ENCODE measurements at places on chromosomes 2 and 18. TPM values are rescaled to one million over a fixed set of nuclear protein-coding genes. Genes with fewer than 3 reads are reported as not detected.

Gene ZNF638
- 371 TPM for total RNA-seq

DNA sequence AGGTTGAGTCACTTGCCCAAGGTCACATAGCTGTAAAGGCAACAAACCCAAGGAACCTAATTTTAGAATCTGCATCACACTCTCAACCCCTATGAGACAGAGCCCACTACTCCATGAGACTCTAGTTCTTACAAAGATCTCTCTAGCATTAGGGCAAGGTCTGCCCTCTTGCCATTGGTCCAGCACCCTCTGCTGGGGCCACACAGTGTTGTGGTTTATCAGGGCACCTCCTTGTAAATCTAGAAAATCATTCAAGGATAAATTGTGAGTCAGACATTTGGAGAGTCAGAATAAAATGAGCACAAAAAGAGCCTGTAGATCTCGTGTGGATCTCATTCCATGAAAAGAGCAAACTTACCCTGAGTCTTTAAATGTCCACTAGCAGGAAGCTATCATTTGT is 91.2 kb downstream of the SLC8A1 start:
- no peaks in the 10 kb centered on the region for H3K36me3 ChIP-seq
- H3K27ac ChIP-seq = peak overlapping the region; percentile 85
- no peaks in the 10 kb centered on the region for H3K27me3 ChIP-seq
- H3K4me1 ChIP-seq = no peaks in the 10 kb centered on the region
- DNase-seq = no peak

DNA sequence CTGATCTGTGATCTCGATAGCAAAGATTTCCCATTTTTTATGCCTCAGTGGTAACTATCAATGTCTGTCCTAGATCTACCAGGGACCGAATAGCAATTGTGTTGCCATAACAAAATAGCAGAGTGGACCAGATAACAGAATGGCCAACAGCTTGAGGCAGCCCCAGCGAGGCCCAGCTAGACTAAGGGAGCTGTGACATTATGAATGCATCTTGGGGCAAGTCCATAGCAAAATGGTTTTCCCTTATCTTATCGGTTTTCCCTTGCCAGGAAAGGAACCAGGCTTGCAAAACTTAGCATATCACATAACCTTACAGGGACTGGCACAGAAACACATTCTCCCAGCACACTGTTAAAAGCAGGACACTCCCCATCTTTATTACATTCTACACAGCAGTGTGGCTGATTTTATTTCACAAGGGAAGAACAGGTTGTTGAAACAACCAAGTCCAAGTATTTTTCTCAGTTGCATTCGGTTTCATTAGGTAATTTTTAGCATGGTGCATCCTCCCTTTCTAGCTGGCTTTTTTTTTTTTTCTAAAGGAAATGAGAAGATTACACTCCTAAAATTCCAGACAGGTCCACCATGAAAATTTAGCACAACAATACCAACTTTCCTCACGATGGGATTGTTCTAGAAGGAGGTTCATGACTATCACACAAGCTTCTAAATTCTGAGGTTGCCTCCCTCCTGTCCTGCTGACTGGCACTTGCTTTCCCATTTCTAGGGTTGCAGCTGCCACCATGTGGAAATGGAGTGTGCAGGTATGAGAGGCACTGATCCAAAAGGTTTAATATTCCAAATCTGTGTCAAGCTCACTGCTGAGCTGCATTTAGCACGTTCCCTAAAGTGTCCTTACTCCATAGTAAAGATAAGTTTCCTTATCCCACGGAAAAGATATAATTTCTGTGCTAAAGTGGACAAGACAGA is 97.0 kb upstream of the SLC35G4 start:
- H3K4me1 ChIP-seq = no peaks in the 10 kb centered on the region
- H3K27me3 ChIP-seq = no peaks in the 10 kb centered on the region
- DNase-seq = no peak
- H3K36me3 ChIP-seq = no peaks in the 10 kb centered on the region
- H3K4me3 ChIP-seq = no peak overlapping the region

DNA sequence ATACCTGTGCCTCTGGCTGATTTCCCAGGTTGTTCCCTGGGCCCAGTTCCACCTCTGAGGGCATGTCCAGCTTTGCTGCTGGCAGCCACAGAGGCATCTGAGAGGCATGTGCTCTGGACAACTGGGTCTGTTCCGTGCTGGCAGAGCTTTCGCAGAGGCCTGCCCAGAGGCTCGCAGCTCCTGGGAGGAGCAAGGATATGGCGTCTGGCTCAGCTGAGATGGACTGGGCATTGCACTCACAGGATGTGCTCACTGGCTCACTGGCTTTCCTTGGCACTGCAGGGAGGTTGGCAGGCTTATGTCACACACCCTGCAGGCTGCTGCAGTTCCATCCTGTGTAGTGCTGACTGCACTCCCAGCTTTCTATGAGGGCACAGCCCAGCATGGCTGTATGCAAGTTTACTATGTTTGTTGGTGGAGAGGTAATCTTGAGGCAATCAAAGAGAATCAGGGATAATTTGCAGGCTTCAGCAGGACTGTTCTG is 172.3 kb downstream of the PRKCE start:
- DNase-seq = no peak
- H3K27ac ChIP-seq = peak overlapping the region; percentile 84
- H3K4me3 ChIP-seq = no peak overlapping the region
- H3K4me1 ChIP-seq = peaks cover 21% of the 10 kb centered on the region
- H3K36me3 ChIP-seq = no peaks in the 10 kb centered on the region
- H3K27me3 ChIP-seq = no peaks in the 10 kb centered on the region

Gene ALLC
- not detected for total RNA-seq

GRCh38 chr2:26274058-26274613 is 29.4 kb downstream of the HADHB start:
- no peak overlapping the region for H3K4me3 ChIP-seq
- H3K36me3 ChIP-seq = peaks cover 26% of the 10 kb centered on the region
- H3K4me1 ChIP-seq = peaks cover 10% of the 10 kb centered on the region
- H3K27me3 ChIP-seq = no peaks in the 10 kb centered on the region

GRCh38 chr2:142892715-142893114 is 15.3 kb downstream of the KYNU start:
- H3K36me3 ChIP-seq = no peaks in the 10 kb centered on the region
- H3K27me3 ChIP-seq = no peaks in the 10 kb centered on the region
- H3K4me1 ChIP-seq = no peaks in the 10 kb centered on the region

Gene RBM44
- total RNA-seq = 4.0 TPM

GRCh38 chr2:39989888-39990287 is 210.8 kb upstream of the THUMPD2 start:
- H3K27ac ChIP-seq = no peak overlapping the region
- DNase-seq = no peak
- no peak overlapping the region for H3K4me3 ChIP-seq
- no peaks in the 10 kb centered on the region for H3K4me1 ChIP-seq

- H3K4me3 ChIP-seq = no peak overlapping the region
- no peaks in the 10 kb centered on the region for H3K36me3 ChIP-seq
- H3K4me1 ChIP-seq = peaks cover 6% of the 10 kb centered on the region
- DNase-seq = no peak
- H3K27ac ChIP-seq = peak overlapping the region; percentile 68
- no peaks in the 10 kb centered on the region for H3K27me3 ChIP-seq
Measured at GRCh38 chr2:172985139-172985892, 90.3 kb upstream of the MAP3K20 start.

DNA sequence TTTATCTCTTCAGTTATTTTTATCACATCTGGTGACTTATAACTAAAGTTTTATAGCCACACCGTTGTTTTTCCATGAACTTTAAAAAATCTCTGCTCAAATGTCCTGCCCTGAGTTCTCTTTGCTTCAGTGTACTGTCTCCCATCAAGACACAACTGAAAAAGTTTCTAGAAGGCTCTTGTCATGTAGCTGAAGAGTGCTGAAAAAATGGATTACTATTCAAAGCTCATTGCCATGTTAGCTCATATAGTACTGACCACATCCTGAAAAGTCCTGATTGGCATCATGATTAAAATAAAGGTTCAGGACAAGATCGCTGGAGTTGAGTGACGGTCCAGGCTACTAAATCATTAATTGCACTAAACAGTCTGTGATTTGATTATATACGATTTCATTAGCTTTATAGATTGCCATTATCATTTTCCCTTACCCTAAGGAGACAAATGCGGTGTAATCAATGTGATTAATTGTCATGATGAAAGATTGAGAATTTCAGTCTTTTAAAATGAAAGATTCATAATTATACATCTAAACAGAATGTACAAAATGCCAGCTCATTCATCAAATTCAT is 62.2 kb downstream of the MFSD6 start:
- peak overlapping the region; percentile 40 for H3K27ac ChIP-seq
- DNase-seq = no peak
- H3K27me3 ChIP-seq = no peaks in the 10 kb centered on the region

Gene EVA1A
- total RNA-seq = 51.3 TPM

- no peak for DNase-seq
- no peaks in the 10 kb centered on the region for H3K36me3 ChIP-seq
- H3K27ac ChIP-seq = no peak overlapping the region
- no peaks in the 10 kb centered on the region for H3K4me1 ChIP-seq
Measured at GRCh38 chr2:219356834-219357233, 24.3 kb upstream of the RESP18 start.

Gene DLX1
- not detected for total RNA-seq

Gene ARHGAP25
- total RNA-seq = 26.1 TPM

DNA sequence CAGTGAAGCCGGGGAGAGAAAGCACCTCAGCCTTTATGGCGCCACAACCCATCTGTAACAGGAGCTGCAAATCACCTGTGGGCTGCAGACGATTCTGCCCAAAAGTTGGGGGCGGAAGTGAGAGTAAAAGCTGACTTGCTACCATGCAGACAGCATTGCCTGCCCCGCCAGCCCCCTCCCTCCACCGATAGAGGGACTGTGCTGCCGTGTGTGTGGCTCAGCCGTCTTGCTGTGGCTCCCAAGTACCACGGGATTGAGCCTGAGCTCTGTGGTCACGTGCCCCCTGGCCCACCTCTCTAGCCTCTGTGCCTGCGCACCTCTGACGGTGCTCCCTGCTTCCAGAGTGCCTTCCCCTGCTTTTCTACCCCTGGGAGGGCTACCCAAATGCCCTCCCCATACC is 79.6 kb downstream of the GLI2 start:
- peaks cover 23% of the 10 kb centered on the region for H3K4me1 ChIP-seq
- H3K4me3 ChIP-seq = no peak overlapping the region
- H3K36me3 ChIP-seq = no peaks in the 10 kb centered on the region
- H3K27ac ChIP-seq = no peak overlapping the region
- H3K27me3 ChIP-seq = peaks cover 3% of the 10 kb centered on the region
- DNase-seq = no peak

- H3K27me3 ChIP-seq = no peaks in the 10 kb centered on the region
- peak; percentile 25 for DNase-seq
- H3K4me1 ChIP-seq = no peaks in the 10 kb centered on the region
- no peaks in the 10 kb centered on the region for H3K36me3 ChIP-seq
Measured at GRCh38 chr2:95391641-95392310, 10.7 kb upstream of the FAHD2A start.

DNA sequence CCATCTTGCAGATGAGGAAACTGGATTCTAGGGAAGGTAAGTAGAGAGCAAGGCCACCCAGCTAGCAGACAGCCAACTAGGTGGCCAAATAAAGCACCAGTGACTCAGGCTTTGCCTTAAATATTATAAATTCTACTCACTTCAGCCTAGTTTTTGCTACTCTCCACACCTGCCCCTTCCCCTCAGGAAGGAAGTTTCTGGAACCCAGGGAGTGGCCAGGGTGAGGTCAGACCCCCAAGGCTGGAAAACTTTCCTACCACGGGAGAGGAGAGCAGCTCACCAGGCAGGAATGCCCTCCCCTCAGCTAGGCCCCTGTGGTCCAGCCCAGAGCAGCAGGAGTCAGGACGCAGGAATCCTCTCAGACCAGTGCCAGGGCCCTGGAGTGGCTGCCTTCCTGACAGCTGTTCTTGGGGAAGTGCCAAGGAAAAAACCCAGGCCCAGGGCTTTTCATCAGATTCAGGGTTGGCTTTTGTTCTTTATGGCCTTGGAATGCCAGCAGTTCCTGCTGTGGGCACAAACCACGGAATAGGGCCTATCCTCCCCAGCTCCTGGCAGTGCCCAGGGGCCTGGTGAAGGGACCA is 5.1 kb upstream of the PAX8 start:
- H3K27me3 ChIP-seq = peaks cover 25% of the 10 kb centered on the region
- peak; percentile 63 for DNase-seq
- H3K4me1 ChIP-seq = peaks cover 18% of the 10 kb centered on the region

DNA sequence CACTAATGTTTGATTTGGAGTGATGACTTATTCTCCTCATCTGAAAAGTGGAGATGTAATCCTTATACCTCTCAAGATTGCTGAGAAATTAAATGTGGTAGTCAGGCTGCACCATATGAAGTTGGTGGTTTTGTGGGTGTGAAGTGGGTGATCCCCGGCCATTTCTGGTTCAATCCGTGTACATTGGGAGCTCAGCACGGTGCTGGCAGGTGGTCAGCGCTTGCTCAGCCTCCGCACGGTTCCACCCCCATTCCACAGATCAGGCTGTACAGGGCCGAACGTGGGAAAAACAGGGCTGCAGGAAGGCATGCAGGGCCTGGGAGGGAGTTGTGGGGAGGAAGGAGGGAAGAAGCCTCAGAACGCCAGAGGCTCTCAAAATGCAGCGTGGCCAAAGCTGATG is 198.3 kb downstream of the INO80D start:
- no peak for DNase-seq
- no peaks in the 10 kb centered on the region for H3K27me3 ChIP-seq
- no peaks in the 10 kb centered on the region for H3K36me3 ChIP-seq
- no peak overlapping the region for H3K27ac ChIP-seq
- peaks cover 15% of the 10 kb centered on the region for H3K4me1 ChIP-seq

Gene SP3
- 81.4 TPM for total RNA-seq

DNA sequence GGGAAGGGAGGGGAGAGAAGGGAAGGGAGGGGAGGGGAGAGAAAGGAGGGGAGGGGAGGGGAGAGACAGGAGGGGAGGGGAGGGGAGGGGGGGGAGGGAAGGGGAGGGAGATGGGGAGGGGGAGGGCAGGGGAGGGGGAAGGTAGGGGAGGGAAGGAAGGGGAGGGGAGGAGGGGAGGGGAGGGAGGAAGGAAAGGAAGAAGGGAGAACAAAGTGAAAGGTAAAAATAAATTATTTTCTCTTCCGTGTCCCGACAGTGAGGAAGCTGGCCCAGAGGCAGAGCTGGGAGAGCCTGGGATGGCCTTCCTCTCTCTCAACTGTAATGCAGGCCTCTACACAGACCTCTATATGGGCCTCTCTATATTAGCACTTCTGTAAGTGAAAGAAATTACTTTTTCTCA is 53.2 kb downstream of the CD226 start:
- no peak overlapping the region for H3K4me3 ChIP-seq
- H3K27ac ChIP-seq = no peak overlapping the region
- H3K36me3 ChIP-seq = no peaks in the 10 kb centered on the region
- no peaks in the 10 kb centered on the region for H3K27me3 ChIP-seq
- DNase-seq = no peak

Gene KCNK3
- 27.7 TPM for total RNA-seq

Gene ID2
- total RNA-seq = 181 TPM

All from lung (tissue), 17 donors.